ENCODE measurements at places on chromosomes 6 and 20. TPM values are rescaled to one million over a fixed set of nuclear protein-coding genes. Genes with fewer than 3 reads are reported as not detected.

Gene TFB1M
- 69.6 TPM for polyA plus RNA-seq

Gene HCK
- polyA plus RNA-seq: 0.43 TPM

Gene MAPK13
- 6.3 TPM for polyA plus RNA-seq

Gene TULP1
- polyA plus RNA-seq: 3.8 TPM

Gene SLC17A2
- polyA plus RNA-seq: not detected

Gene GLO1
- polyA plus RNA-seq: 273 TPM

Gene RNF5
- 164 TPM for polyA plus RNA-seq

Gene EDN3
- 0.13 TPM for polyA plus RNA-seq

Gene PSMG4
- 168 TPM for polyA plus RNA-seq

Gene WFDC10B
- polyA plus RNA-seq: 1.0 TPM

Gene SLC32A1
- not detected for polyA plus RNA-seq

Gene MCCD1
- not detected for polyA plus RNA-seq

Data from GM23338 (cell line).